ENCODE measurements at places on chromosomes 6 and 20.

GRCh38 chr6:42407379-42407778 is 44.3 kb downstream of the TRERF1 start:
- no peak for DNase-seq

DNA sequence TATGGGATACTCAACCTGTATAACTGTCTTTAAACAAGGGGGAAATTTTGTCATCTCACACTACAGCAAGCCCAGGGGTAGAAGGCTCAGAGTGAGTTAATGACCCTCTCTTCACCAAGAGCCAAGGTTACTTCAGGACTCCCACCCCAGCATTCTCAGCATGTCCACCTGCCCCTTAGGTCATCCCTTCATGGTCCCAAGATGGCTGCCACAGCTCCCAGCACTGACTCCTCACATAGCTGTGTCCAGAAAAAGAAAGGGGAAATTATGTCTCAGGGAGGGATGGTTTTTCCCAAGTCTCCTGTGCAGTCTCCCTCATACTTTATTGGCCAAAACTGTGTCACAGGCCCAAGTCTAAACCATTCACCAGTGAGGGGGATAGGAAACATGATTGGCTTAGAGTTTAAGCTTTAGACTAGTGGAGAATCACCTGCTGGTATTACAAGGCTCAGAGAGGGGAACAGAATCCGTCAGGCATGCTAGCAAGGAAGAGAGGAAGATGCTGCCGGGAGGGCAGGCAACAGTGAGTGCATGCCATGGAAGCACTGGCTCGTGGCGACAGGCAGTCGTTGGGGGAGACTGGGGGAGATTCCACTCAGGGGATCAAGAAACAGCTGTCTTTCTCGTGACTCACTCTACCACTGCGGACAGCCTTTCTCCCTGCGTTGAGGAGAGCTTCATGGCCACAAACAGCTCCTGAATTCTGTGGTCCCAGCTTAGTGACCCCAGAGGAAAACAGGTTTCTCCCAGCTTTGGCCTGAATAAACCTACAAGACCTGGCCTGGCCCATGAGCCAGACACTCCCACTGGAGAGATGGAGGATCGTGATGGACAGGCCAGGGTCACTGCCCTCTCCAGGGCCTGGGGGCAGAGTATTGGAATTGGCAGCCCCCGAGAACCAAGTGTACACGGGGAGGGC is 37.2 kb downstream of the HM13 start:
- DNase-seq: no peak

- no peak for DNase-seq
Observed at GRCh38 chr6:33797626-33798342, 6.0 kb downstream of the MLN start.

GRCh38 chr6:15248451-15249370 is 2.8 kb downstream of the JARID2 start:
- peak; percentile 75 for DNase-seq

GRCh38 chr20:4681991-4682401 is 39.7 kb upstream of the PRND start:
- no peak for DNase-seq

DNA sequence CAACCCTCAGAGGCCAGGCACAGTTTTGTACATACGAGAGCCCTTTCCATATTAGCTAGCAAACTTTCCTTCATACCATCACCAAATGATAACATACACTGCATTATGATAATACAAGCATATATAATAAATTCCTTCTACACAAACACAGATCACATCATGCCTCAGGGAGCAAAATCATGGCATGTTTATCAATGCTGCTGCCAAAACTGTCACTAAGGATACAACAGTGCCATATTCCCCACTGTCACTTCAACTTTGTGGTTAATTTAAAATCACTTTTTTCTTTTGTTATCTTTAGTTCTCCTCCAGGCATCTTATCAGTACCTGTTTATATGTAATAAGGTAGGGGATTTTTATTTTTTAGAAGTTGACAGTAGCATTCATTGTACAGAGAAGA is 196.3 kb downstream of the EPM2A start:
- DNase-seq: no peak

- DNase-seq: no peak
Observed at GRCh38 chr6:108250240-108250866, 10.5 kb downstream of the SNX3 start.

- no peak for DNase-seq
Observed at GRCh38 chr20:59273739-59274357, 26.6 kb upstream of the EDN3 start.

- no peak for DNase-seq
Observed at GRCh38 chr6:98514073-98514720, 320.2 kb upstream of the POU3F2 start.

- DNase-seq: no peak
Observed at GRCh38 chr6:163992701-163993100, 578.2 kb downstream of the QKI start.

GRCh38 chr6:138264372-138264880 is 46.1 kb upstream of the PBOV1 start:
- DNase-seq: no peak

DNA sequence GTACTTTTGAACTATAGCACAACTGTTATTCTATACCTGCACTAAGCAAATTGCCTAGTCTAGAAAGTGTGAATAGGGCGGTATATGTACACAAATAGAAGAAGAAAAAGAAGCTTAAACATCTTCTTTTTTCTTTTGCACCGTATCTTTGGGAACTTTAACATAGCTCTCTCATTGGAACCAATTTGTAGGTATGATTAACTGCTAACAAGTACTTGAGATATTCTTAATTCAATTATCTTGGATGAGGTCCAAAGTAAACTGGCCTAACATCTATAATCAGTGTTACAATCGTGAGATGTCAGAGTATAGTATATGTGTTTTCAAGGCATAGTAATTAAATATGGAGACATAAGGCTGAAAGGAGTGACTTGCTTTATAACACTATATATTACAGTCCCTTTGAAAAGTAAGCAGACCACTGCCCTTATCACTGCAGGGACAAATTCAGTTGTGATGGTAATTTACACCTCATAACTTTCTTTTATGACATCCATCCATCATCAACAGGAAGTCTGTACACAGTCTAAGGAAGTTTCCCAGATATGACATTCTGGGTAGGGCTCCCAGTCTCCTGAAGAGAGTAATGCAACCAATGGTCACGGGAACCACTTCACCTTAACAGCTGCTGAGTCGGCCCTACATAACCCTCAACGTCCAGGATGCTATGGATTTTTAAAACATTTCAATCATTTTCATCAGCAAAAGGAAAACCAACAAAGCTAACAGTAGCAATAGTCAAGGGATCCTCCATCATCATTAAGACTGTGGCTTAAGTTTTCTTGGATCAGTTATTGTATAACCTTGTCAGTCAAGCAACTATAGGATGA is 37.6 kb downstream of the NKAIN2 start:
- no peak for DNase-seq

GRCh38 chr6:99822741-99823512 is 171.1 kb downstream of the MCHR2 start:
- DNase-seq: no peak

DNA sequence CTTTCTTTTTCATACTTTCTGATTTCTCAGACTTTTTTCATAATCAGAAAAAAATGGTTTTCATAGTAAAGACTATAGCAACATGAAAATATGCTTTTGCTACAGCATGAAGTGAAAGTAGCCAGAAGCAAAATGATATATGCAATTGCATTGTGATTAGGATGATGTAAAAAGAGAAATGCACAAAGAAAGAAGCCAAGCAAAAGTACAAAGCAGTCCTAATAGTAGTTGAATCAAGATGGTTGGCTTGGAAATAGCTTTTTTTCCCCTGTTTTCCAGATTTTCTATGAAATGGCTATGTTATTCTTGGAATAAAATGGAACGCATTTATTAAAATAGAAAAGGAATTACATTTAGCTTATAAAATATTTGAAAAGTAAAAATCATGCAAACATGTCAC is 77.3 kb downstream of the SEL1L2 start:
- DNase-seq: no peak

DNA sequence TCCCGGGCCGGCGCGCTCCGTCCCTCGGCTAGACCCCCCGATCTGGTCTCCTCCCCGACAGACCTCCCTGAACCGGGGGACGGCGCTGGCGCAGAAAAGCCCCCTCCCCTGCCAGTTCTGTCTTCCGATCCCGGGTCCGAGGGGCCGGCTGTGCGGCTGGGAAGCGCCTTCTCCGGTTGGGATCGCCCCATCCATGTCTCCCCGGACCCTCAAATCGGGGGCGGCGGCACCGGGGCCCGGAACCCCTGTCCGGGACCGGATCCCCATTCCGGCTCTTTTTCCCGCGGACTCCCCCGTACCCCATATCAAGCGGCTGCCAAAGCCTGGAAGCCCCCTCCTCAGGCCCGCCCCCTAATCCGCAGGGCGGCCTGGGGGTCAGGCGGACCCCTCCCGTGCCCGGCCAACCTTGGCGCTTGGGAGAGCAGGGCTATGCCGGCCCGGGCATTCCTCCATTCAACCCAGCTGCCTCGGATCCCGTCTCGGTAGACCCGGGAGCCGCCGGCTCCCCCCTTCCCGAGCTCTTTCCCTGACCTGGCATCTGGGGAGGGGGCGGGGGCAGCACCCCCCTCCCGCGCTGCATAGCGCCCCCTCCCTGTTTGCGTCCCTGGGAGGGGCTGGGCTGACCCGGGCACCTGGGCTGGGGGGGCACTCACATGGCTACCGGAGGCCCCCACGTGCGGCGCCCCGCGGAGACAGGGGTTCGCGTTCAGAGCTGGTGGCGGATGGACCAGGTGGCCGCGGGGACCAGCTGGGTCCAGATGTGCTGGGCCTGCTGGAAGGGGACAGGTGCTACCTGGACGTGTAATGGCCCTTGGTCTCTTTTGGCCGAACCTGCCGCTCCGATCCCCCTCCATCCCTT is 643 bp downstream of the DLGAP4 start:
- no peak for DNase-seq

- DNase-seq: no peak
Observed at GRCh38 chr20:19256906-19257595, 44.6 kb downstream of the SLC24A3 start.

DNA sequence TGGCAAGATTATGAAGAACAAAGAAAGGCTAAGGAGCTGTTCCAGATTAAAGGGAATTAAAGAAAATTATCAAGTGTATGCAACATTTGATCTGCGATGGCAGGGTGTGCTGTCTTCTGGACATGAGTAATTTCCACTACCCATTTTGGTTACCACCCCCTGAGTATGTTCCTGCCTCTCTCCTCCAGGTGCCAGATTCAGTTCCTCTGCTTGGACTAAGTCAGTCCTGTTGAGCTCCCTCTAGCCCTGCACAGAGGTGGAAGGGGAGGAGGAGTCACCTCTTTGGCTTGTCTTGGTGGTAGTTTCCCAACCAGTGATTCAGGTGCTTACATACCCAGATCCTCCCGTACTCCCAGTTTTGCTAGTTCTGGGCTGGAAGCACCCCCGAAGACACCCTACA is 22.2 kb upstream of the SNRPB2 start:
- DNase-seq: no peak

DNA sequence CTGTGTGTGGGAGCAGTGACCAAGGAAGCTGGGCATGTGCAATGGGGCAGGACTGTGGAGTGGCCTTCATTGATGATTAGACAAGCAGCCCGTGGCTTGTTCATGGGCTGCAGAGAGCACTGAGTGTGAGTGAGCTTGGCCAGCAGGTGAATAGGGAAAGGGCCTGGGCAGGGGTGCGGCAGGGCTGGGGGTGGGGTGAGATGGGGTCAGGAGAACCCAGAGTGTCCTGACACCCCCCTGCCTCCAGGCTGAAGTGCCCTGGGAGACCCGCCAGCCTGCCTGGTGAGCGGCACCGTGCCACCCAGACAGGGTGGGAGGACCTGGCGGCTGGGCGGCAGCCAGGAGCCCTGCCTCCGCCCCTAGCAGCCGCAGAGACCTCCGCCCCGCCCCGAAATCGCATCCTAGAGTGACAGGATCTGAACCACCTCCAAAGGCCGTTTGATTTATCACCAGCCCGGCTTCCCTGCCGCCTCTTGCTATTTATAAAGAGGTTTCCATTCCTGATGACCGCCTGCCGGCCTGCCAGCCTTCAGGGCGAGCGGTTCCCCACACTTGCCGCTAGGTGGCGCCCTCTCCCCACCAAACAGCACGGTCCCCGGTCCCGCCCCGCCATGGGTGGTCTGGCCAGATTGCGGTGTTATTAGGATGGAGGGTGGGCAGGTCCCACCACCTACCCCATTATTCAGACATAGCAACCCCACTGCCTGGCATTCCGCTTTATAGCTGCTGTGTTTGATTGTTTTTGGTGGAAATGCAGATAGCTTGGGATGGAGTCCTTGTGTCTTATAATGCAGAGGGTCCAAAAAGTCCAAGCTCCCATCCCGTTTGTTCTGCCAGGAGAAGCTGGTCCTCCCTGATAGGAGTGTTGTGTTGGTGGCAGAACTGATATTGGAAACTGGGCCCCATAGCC is 3.5 kb downstream of the MYLK2 start:
- DNase-seq: no peak

- DNase-seq: no peak
Observed at GRCh38 chr20:37564388-37565133, 36.9 kb upstream of the BLCAP start.

- DNase-seq: no peak
Observed at GRCh38 chr6:2777249-2777648, 12.1 kb downstream of the WRNIP1 start.

GRCh38 chr20:12835999-12836398 is 172.8 kb upstream of the SPTLC3 start:
- no peak for DNase-seq

DNA sequence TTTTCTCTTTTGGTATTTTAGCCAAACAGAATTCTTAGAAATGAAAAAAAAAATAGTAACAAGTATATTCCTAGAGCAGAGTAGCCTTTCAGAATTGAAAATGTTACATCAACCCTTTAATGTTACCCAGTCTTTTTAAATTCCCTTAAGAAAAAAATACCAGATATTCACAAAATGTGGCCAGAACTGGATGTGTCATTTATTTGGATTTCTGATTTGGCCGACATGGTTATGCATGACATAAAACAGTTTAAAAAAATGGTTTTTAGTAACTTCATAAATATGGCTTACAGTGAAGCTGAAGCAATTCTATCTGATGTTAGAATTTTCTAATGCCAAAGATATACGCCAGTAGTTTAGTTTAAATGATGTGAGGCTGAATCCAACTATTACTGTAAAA is 112.0 kb downstream of the ATXN1 start:
- DNase-seq: no peak

GRCh38 chr20:61742097-61742825 is 323.4 kb downstream of the TAF4 start:
- no peak for DNase-seq

- DNase-seq: no peak
Observed at GRCh38 chr6:89927791-89928550, 33.7 kb downstream of the GJA10 start.

GRCh38 chr20:22576273-22576672 is 8.1 kb downstream of the FOXA2 start:
- DNase-seq: no peak

GRCh38 chr20:52103335-52103912 is 88.2 kb downstream of the ZFP64 start:
- DNase-seq: no peak

GRCh38 chr6:157121897-157122296 is 201.4 kb downstream of the TMEM242 start:
- no peak for DNase-seq

DNA sequence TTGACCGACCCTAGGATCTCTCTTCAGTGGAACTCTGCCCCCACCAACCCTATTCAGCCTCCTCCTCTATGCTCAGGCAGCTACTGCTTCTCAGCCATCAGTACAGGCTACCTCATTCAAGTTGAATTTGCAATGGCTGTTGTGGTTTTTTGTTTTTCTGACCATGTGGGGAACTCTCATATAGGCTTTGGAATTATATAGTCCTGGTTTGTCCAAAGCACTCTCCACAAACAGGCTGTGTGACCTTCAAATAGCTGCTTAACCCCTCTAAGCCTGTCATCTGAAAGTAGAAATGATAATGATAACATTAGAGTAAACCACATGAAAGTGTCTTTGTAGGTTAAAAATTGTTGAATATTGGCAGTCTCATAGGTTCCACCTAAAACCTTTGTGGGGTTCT is 80.3 kb downstream of the UNC5CL start:
- DNase-seq: no peak

- no peak for DNase-seq
Observed at GRCh38 chr6:143555582-143555981, 44.1 kb upstream of the FUCA2 start.

Measured in esophagus squamous epithelium (tissue), 5 donors.